Stimulated activated CD8-positive, alpha-beta memory T cell treated with anti-CD3 and anti-CD28 coated beads, Interleukin-7, amount 100 ng/mL, for 1 hour (primary cell): ENCODE measurements at places on chromosomes 5 and 9.

DNA sequence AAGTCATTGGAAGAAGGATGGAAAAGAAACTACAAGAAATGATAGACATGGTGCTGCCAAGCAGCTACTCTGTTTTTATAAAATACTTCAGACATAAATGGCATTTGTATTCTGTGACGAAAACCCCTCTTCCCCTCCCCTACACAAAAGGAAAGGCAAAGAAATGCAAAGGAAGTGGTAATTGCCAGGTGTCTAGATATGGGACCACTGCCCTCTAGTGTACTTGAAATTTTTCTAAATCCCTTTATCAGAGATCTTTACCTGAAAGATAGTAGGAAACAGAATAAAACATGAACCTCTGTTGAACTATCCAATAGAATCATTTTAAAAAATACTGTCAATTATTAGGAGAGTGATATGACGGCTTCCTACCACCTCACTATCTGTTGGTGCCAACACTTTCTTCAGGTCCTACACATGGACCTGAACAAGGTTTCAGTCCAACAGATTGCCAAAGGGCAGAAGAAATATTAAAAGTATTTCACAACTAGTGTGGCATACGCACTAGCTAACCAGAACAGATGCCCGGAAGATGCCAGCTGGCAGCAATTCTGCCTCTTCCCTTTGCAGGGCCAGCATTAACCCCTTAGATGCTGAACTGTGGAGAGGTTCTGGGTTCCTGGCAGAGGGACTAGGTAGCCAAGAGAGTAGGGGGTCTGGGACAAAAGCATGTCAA is 104.1 kb downstream of the TSSK1B start:
- no peak for DNase-seq

DNA sequence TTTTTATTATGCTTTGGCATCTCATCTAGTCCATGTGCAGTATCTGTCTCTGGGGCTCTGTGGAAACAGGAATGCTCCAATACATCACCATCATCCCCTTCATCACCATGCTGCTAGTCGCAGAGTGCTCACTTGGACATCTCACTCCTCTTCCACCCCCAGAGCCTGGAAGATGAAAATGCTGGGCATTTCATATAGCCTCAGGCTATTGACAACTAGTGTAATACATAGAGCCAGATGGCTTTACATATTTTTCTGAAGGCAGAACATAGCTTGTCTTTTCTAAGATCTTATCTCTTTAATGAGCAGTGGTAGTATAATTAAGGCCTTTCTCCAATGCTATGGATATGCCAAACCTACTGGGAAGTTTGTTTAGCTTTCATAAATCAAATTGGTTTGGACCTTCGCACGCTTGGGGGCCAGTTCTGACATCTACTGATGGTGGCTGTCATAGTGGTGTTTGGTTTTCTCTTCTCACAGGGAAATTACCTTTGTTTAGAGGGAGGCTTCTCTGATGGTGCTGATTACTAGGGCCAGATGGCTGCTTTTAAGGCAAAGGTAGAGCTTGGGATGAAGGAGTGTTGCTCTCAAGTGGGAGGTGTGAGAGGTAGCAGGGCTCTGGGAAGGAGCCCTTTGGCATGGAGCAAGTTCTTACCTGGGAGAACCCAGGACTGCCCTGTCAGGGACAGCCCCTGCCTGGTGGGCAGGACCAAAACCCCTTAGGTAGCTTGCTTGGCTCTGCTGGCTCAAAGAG is 63.1 kb upstream of the CXCL14 start:
- no peak for DNase-seq

DNA sequence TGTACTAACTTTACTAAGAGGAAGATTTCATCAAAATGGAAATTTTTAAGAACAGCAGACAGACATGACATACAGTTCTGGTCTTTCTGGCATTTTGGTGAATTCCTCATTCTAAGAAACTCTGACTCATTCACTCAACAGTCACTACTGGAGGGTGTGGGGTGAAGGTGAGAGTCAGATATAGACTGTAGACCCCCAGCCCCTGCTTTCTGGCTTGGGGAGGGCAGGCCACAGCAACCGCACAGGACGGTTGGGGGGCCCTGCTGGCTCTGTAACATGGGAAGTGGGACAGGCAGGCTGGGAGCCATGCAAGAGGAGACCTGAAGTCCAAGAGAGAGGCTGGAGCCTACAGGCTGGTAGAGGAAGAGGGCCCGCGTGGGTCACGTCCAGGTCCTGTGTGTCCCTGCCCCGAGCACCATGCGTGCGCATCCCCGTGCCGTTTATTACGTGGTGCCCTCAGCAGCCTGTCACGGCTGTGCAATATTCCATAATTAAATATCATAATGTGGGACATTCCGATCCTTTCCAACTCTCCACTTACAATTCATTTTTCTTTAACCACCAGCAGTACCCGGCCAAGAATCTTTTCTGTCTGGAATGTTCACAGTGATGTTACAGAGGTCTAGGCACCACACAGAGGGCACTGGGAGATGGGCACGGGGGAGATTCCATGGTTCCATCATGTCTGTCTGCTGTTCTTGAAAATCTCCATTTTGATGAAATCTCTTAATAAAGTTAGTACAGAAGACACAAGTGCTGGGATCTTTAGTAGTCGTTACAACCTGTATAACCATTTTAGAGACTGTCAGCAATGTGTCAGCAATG is 75.5 kb downstream of the SEMA4D start:
- DNase-seq, result no peak

- DNase-seq, result peak; percentile 36
Measured at GRCh38 chr5:95781101-95781583, 41.4 kb downstream of the GLRX start.

DNA sequence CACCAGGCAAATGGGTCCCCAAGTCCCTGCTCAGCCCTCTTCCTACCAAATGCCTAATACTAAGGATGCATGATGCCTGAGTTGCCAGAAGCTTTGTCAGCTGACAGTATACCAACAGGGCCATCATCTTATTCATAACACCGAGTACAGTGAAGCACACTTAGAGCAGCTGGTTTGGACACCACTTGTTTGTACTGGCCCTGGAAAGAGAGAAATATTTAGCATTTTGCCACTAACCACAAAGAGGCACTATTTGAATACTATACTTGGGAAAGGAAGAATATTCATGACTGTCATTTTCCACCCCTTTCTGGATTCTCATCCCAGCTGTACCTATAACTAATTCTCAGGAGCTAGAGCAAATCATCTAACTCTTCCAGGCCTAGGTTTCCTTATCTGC is 364.4 kb upstream of the KIF2A start:
- no peak for DNase-seq

DNA sequence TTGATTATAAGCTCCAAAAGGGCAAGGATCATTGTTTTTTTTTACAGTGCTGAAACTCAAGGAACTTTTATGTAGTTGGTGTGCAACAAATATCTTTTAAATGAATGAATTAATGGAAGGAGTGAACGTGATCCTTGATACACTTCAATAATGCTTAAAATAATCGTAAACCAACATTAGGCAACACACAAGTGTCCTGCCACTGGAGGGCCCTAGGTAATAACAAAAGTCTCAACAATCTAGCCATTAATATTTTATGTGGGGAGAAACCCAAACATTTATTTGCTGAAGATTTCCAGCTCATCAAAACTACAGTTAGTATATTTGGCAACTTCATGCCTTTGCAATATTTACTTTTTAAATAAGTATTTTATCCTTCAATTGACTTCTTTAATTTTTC is 309.0 kb upstream of the FBXL7 start:
- DNase-seq, result no peak
